ENCODE measurements at places on chromosomes 4 and X. TPM values are rescaled to one million over a fixed set of nuclear protein-coding genes. Genes with fewer than 3 reads are reported as not detected.

Gene GPR82
- total RNA-seq: 0.41 TPM

Gene MAOA
- total RNA-seq: 208 TPM

Gene ALAS2
- not detected for total RNA-seq

Gene MAGEB2
- not detected for total RNA-seq

Gene RIPPLY1
- total RNA-seq: not detected

Gene SHROOM4
- 2.3 TPM for total RNA-seq

Gene CDKL5
- total RNA-seq: 5.4 TPM

Gene MYOZ2
- 1.4 TPM for total RNA-seq

Gene GLRA2
- total RNA-seq: 1.1 TPM

Gene ATXN3L
- not detected for total RNA-seq

GRCh38 chr4:8191136-8191747 is 7.8 kb upstream of the SH3TC1 start:
- DNase-seq: peak; percentile 86

DNA sequence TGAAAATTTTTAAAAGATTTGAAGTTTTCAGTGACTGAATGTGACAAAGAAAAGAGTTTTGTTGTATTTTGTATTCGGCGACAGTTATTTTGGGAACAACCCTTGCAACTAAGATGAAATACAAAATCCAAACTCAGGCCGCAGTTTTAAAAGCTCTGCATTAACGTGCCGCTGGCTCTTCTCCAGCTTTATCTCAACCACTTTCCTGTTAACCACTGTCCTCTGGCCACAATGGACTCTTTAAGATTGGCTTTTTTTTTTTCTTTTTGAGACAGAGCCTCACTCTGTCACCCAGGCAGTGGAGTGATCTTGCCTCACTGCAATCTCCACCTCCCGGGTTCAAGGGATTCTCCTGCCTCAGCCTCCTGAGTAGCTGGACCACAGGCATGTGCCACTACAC is 22.1 kb upstream of the AMTN start:
- no peak for DNase-seq

GRCh38 chr4:143294710-143295275 is 41.9 kb upstream of the GAB1 start:
- no peak for DNase-seq

DNA sequence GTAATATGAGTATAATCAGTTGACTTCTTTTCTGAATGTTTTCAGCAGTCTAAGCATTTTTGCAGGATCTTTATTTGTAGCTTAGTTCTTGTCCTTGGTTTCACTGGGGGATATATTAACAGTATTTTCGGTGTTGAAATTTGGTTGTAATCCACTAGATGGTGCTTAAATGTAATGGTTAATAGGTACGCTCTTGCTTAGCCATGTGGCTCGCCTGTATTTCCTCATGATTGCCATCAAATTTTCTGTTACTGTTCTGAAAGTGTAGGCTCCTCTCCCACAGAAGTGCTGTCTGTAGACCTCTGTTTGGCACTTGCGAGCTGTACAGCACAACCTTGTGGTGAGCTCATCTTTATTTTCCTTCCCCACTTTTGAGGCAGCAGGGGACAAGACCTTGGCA is 3.9 kb upstream of the FAAH2 start:
- no peak for DNase-seq

- DNase-seq: no peak
Measured at GRCh38 chr4:108651014-108651791, 804 bp downstream of the OSTC start.

GRCh38 chr4:61630548-61630947 is 430.4 kb downstream of the ADGRL3 start:
- no peak for DNase-seq

DNA sequence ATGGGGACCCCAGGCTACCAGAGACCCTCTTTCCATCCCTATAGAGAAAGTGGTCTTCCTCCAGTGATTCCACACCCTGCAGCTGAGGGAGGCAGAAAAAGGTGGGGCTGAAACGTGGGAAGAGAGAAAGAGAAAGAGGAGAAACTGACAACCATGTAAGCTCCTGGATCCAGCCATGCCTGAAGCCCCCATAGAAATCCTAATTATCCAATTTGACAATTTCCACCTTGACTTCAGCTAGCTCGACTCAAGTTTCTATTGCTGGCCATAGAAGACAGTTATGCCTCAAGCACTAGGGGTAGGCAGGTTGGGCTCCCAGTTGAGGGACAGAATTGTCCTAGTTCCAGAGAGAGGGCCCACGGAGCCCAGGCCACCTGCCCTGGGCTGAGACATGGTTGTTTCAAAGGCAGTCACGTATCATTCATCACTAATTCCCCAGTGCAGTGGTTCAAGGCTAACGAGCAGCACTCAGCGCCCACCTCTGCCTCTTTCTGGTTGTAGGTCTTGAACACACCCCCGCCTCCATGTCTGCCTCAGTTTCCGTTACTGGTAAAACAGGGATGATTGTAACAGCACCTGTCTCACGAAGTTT is 39.8 kb upstream of the ASMTL start:
- peak; percentile 39 for DNase-seq

DNA sequence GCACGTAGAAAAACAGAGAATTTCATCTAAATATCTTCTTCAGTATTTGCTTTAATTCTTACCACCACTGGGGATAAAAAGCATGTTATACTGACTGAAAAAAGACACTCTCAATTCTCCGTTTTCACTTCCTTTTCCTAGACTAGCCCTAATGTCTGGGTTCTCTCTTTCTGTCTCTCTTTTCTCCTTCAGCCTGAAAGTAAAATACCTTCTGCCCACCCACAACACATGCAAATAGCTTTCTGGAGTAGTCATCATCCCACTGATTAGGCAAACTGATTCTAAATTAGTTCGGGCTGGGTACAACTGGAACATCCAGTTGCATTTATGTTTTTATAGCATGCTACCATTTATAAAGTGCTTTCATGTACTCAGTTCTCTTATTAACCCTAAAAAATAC is 142.4 kb upstream of the ANKRD50 start:
- no peak for DNase-seq

GRCh38 chr4:166577639-166578038 is 656.7 kb downstream of the SPOCK3 start:
- DNase-seq: no peak

DNA sequence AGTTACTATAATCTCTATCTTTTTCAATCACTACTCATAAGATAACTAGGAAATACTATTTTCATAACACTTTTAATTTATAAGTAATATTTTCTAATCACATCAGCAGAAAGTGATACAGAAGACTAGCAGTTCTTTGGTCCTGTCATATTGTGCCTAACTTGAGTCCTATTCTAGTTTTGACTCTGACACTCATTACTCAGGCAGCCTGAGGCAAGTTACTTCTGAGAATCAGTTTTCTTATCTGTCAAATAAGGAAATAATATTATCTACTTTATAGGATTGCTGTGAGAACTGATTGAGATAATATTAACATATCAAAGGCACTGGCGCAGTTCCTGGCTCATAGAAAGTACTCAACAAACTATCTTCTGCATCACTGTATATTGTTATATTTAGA is 17.8 kb downstream of the PITX2 start:
- no peak for DNase-seq

- no peak for DNase-seq
Measured at GRCh38 chr4:39181520-39181904, 817 bp upstream of the WDR19 start.

DNA sequence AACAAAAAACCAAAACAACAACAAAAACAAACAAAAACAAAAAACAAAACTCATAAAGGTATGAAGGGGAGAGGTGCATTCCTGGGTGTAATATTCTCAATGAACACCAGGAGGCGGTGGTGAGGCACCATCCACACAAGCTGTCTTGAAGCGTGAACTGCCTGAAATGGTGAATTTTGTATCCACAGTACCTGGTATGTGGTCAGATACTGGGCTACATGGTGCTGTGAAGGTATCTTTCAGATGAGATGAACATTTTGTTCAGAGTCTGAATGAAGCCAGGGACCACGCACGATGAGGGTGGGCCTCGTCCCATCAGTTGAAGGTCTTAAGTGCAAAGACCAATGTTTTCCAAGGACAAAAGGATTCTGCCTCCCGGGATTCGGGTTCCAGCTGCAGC is 58.5 kb downstream of the ASMT start:
- no peak for DNase-seq

DNA sequence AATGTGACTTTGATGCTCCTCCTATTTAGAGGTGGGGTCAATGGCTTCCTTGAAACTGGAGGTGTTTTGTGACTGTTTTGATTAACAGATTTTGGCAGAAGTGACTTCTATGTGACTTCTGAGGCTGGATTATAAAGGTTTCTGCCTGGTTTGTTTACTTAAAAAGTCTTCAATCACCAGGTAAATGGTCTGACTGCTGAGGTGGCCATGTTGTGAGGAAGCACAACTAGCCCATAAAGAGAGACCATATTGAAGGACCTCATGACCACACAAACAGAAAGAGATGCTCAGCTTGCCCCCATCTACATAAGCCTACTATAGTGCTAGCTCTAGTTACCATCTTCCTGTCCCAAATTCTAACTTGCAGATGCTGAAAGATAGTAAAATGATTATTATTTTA is 14.3 kb upstream of the LSM6 start:
- no peak for DNase-seq

DNA sequence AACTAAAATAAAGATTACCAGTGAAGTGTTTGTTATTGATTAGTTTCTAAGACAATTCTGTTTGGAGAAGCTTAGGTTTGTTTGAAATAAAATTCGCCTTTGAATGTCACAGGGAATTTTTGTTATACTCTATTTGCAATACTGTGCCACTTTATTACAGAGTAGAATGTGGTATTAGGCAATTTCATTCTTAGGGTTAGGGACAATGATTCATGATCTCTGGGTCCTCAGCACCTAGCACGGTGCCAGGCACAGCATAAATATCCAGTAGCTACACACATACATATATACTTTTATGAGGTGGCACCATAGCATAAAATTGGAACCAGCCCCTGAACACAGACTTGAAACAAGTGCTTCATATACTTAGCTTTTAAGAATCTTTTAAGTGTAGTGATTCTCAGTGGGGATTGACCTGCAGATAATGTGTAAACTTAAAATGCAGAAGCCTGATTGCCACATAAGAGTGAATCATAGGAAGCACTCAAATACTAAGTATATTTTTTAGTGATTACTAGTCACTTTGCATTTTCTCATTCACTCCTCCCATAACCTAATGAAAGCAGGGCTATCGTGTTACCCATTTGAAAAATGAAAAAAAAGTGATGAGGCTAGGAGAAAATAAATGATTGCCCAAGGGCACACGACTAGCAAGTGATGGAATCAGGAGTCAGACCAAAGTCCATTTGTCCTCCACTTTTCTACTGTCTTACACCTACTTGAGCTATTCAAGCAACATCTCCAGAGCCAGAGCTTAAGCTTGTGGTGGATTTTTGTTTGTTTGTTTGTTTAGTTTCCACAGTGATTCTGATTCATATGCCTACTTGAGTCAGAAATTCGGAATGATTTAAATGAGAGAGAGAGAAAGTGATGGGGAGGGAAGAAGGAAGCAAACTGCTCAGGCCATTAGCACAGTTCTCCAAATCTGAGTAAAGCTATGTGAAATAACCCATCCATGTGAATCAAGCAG is 366.0 kb upstream of the FGF13 start:
- no peak for DNase-seq

- no peak for DNase-seq
Measured at GRCh38 chr4:61820136-61820535, 620.0 kb downstream of the ADGRL3 start.

DNA sequence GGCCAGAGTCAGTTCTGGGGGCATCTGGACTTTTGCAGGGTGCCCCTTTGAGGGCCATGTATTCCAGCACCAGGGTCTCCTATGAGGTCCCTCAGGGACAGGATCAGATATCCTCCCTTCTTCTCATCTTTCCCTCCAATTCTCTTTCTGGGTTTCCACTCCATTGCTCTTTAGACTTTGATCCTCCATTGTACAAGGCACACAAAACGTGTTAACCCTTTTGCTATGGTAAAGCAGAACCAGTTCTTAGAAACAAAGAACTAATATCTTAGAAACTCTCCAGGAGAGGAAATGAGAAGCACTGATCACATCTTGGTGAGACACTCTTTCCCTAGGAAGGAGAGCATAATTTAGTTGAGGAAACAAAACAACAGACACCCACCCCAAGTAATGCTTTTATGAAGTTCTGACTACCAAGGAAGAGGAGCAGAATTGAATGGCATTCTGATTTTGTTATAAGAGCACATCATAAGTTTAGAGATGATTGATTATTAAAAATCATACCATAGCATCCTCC is 200.7 kb upstream of the NPY2R start:
- no peak for DNase-seq

DNA sequence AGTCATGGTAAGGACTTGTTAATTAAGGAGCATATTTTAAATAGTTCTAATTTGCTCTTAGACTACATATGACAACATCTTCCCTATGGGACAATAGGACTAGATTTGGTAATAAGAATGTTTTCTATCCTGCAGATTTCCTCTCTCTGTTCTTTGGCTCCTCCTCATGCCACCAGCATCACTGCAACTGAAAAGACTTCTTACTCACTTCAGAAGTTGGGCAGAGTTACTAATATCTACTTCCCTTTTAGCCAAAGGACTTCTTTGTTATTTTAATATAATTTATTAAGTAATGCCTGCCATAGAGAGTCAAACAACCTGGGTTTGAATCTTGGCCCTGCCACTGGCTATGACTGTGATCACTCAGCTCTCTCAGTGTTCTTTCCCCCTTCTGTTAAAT is 16.4 kb downstream of the MMAA start:
- no peak for DNase-seq

GRCh38 chr4:137524725-137525369 is 7.4 kb downstream of the PCDH18 start:
- no peak for DNase-seq

DNA sequence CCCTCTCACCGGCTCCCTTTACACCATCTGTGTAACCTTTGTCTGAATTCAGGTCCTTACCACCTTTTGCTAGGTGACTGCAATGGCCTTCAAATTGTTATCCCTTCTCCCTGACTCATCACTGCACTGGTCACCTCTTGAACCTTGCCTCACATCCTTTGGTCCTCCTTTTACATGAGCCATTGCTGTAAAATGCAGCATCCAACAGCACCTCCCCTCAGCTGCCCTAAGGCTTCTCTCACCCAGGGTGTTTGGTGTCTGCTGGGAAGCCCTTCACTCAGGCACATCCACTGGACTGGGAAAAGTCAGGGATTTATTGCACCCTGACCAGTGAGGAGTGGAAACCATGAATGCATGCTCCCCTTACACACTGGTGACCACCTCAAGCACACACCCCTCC is 192.5 kb upstream of the GATB start:
- no peak for DNase-seq

GRCh38 chrX:23888887-23889501 is 18.7 kb downstream of the APOO start:
- DNase-seq: no peak
